NCI-H187 treated with DMSO at 0.1 percent for 48 hours (cell line): ENCODE measurements at places on chromosomes 2 and 18.

GRCh38 chr2:20677301-20678085 is 10.5 kb downstream of the GDF7 start:
- DNase-seq = no peak

DNA sequence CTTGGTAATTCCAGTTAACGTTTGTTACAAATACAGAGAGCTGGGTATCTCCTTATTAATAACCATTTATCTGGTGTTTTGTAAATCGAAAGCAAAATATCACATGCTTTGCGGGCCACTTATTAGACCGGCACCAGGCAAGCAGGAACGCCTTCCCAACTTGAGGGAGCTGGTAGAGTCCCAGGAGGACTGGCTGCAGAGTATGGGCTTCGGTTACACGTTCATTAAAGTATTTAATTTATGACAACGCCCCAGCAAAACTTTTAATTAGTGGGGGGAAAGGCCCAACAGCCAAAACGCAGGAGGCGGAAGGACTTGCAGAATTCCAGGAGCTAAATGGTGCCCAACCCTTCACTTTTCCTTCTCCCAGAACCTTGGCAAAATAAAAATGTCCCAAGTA is 3.7 kb downstream of the SMAD7 start:
- no peak for DNase-seq

- DNase-seq = no peak
These were observed 117.2 kb downstream of the UXS1 start for GRCh38 chr2:106076941-106077340.

- no peak for DNase-seq
These were observed 44.9 kb downstream of the SOCS6 start for GRCh38 chr18:70333757-70334156.

- no peak for DNase-seq
These were observed 25.2 kb upstream of the CYTIP start for GRCh38 chr2:157468931-157469708.

DNA sequence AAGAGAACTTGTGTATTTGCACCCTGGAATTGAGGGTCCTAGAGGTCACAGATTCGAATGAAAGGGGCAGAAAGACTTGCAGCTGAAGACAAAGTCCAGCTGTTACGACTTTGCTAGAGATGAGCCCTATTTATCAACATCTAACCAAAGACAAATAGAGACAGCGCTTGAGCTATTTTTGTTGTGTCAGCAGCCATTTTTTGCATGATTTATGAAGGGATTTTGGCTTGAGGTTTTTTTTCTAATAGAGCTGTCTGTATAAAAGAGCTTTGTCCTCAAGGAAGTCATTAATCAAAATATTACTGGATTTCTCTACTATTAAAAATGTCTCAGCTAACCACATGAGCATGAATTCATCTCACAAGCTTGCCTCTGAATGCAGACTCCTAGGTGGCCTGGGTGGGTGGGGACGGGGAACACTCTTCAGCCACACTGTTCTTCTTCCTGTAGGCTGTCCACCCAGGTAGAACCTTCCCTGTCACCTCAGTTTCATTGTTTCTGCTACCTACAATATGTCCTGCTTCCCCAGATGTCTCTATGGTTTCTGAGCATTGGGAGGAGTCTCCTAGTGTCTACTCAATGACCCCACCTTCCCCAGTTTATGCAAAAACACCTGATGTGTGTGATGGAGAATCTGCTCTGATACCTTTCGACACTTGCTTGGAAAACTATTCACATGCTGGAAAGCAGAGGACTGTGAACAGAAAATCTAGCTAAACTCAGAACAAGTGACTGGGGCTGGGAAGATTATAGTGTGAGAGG is 7.2 kb upstream of the CD226 start:
- no peak for DNase-seq

DNA sequence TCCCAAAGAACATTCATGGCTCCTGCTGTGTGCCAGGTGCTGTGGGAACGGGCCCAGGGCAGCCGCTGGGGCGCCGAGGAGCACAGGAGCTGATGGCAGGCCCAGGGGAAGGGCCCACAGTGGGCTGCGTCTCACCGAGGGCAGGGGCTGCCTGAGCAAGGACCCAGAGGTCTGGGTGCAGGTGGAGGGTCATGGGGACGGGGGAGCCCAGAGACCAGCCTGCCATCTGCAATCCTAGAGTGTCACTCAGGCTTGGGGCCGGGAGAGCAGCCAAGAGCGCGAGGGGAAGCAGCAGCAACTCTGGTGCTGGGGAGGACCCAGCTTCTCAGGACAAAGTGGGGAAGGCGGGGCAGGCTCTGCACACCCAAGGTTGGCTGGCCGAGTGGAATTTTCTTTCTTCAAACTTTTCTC is 207.4 kb downstream of the HDAC4 start:
- no peak for DNase-seq

DNA sequence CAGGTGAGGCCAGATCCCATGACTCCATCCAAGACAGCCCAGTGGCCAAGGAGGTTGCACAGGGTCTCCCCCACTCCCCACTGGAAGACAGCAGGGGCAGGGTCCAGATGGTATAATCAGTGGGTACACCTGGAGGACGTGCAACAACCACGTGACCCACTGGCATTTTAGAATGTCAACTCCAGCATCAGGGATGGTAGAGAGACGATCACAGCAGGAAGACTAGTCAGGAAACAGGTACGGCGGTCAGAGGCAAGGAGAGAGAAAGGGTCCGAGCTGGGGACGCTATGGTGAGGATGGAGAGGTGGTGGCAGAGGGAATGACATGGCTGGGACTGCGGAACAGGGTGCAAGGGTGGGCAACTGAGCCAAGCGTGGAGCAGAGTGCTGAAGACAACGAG is 23.0 kb downstream of the SERTAD2 start:
- no peak for DNase-seq

DNA sequence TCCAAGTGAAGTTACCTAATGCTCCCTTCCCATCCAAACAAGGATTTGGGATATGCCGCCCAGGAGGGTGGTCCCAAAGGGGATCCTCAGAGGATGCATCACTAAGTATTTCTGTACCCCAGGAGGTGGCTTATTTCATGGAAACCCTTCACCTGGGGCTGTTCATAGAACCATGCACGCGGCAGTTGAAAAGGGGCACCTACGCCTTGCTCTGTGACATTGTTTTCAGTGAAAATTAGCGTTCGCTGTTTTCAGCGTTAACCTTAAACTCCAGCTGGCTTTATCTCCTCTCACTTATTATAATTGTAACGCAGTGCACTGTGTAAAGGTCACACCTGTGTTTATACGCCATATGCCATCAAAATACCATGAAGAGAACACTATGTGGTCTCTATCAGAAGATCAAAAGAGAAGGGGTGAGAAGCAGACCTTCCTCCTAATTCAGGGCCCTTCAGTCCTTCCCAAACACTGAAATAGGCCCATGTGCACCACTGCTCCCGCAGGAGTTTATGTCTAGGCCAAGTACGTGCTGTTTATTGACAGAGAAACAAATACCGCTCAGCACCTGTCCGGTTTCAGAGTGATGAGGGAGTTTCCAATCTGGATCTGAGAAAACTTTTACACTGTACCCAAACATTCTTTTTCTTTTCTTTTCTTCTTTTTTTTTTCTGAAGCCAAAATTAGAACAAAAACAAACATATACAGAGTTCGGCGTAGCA is 162.1 kb downstream of the BCL2 start:
- no peak for DNase-seq

DNA sequence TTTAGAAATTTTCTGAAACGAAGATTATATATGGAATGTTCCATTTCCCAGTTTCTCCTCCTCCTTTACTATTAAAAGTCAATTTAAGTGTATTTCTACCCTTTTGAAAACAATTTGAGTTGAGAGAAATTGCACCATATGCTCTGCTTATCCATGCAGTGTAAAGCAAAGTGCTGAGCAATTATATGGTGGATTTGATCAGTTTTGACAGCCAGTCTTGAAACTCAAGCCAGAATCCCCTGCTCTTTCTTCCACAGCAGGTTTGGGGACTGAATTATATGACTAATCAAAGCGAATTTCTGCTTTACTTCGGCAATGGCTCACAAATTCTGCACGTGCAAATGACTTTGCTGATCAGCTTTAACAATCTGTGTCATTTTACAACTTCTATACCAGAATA is 1183.6 kb downstream of the LRP1B start:
- no peak for DNase-seq

- DNase-seq = no peak
These were observed 168.5 kb downstream of the CELF4 start for GRCh38 chr18:37396971-37397720.

GRCh38 chr2:211468877-211469663 is 912.7 kb downstream of the CPS1 start:
- no peak for DNase-seq
